ENCODE measurements at places on chromosomes 1 and 21.

DNA sequence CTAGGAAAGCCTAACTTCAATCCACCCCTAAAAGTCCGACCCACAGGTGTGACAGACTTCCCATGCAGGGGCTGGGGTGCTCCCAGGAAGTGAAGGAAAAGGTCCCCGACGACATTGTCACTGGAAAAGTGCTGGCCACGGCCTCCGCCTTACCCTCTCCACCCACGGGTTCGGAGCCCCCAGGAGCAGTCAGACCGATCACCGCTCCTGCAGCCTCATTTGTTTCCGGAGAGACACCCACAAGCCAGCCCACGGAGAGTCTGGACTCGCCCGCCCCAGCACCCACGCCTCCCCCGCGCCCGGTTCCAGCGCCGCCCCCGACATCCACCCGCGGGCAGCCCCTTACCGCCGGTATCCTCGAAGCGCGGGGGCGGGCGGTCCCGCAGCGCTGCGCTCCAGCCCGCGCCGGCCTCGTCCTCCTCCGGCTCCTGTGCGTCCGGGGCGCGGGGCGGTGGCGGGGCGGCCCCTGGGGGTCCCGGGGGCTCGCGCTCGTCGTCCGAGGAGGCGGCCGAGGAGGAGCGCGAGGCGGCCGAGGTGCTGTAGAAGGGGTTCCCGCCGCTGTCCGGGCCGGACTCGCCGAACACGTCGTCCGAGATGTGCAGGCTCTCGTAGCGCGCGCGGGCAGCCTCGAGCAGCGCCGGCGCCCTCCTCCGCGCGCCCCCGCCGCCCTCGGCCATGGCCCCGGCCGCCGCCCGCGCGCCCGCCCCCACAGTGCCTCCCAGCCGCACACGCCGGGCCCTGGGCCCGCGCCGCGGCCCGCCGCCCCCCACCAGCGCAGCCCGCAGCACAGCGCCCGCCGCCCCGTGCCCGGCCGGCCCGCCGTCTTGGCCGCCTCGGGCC is 660 bp downstream of the PGBD5 start:
- DNase-seq, result no peak

GRCh38 chr1:219257751-219258150 is 84.1 kb downstream of the LYPLAL1 start:
- DNase-seq, result no peak

DNA sequence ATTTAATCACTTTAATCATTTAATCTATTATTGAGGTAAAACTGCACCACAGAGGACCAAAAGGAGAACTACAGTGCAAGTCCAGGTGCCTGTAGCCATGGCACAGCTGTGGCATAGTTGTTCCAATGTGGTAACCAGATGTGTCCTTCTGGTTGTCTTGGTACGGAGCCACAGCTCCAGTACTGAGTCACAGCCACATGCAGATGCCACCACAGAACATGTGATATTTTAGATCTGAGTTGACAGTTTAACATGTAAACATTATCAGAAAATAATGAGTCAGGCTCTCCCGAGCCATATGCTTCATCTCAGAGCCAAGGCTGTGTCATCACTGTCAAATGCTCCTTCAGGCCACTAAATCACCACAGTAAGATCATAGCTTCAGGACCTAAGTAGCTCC is 56.4 kb upstream of the RGS7 start:
- no peak for DNase-seq

DNA sequence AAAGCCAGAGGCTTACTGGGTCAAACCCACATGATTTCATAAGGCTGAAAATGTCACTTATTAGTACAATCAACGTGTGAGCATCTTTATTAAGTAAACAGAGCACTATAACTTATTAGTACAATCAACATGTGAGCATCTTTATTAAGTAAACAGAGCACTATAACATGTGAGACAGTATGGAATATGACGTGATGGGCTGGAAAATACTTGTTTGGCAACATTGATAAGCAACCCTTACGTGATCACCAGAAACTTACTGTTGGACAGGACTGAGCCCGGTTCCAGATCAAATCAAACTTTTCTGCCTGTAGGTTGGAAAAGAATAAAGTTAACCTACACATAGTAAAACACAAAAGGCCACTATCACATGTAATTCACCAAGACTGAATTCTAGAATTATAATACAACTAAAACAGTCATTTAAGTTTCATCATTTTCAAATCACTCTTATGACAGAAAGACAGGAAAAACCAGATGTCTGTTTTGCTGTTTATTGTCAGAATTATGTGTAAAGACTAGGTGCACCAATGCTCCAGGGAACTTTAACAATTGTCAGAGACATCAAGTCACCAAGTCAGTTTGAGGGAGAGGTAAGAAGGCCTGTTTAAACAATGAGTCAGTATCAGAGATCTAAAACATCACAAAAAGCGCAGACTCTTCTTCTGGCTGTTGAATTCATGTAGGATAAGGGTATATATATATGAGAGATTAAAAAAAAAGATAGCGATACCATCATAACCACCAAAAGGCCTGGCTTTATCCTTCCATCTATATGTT is 15.7 kb downstream of the ATPAF1 start:
- DNase-seq, result no peak

DNA sequence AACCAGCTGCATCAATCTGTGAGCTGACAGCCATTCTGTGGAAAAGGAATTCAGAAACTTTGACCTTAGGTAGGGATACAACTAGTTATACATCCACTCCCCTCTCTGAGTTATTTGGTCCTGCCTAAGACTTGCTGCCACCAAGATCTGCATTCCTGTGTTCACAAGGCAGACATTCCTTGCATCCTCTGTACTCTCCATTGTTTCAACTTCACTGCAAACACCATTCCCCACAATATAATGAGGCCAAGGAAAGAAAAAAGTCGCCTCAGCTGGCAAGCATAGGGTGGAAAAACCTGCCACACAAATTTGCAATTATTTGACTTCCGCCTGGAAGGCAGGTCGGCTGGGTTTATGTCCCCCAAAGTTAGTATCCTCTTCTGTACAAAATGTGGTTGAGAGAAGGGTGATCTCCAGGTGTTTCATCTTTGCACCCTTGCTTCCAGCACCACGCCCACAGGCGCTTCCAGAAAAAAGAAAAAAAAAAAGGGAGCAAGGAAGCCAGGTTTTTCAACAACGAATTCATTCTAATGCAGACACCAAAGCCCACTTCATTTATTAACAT is 676 bp upstream of the CTTNBP2NL start:
- DNase-seq, result no peak

DNA sequence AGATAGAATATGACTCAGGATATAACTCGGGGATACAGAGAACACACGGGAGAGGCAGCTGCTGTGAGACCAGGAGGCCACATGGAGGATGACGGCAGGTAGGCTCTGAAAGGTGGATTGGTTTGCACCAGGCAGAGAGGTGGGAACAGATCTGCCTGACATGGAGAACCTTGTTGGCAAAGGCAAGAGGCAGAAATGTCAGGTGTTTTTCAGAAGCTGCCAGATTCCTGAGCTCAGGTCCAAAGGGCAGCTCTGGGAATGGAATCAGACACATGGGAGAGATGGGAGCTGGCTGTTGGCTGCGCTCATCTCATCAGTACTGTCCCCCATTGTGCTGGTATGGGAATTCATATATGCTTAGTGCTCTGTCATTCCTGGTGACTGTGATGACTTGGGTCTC is 19.2 kb downstream of the SYT6 start:
- DNase-seq, result no peak

DNA sequence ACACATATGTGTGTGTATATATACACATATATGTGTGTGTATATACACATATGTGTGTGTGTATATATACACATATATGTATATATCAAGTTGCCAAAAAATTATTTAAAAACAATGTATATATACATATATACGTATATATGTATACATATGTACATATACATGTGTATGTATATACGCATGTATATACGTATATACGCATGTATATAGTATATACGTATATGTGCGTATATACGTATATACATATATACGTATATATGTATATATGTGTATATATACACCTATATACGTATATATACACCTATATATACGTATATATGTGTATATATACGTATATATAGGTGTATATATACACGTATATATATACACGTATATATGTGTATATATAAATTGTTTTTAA is 57.0 kb upstream of the ZNF644 start:
- DNase-seq, result no peak

GRCh38 chr1:209412036-209412435 is 171.5 kb upstream of the CAMK1G start:
- no peak for DNase-seq
